GM23248 (cell line): ENCODE measurements at places on chromosomes 2 and 18. TPM values are rescaled to one million over a fixed set of nuclear protein-coding genes. Genes with fewer than 3 reads are reported as not detected.
A peak's percentile ranks its signal among the peaks of the same experiment; 100 is the strongest.

The APLF gene
- polyA plus RNA-seq = 3.2 and 3.6 TPM in 2 replicates

The PELI1 gene
- polyA plus RNA-seq = 2.7 and 2.8 TPM in 2 replicates

The GPR39 gene
- 1.5 and 1.6 TPM in 2 replicates for polyA plus RNA-seq

The MARCO gene
- polyA plus RNA-seq = not detected in 2 replicates

The FEV gene
- polyA plus RNA-seq = not detected in 2 replicates

The MPPE1 gene
- 39.7 and 47.2 TPM in 2 replicates for polyA plus RNA-seq

The CAVIN2 gene
- 5.2 and 6.1 TPM in 2 replicates for polyA plus RNA-seq

The FZD7 gene
- 19.3 and 19.4 TPM in 2 replicates for polyA plus RNA-seq

The TNFRSF11A gene
- polyA plus RNA-seq = 0.09 TPM in 1 of 2 replicates, not detected in the other

The PAPOLG gene
- polyA plus RNA-seq = 6.9 and 8.2 TPM in 2 replicates

The DSC3 gene
- polyA plus RNA-seq = not detected in 2 replicates

DNA sequence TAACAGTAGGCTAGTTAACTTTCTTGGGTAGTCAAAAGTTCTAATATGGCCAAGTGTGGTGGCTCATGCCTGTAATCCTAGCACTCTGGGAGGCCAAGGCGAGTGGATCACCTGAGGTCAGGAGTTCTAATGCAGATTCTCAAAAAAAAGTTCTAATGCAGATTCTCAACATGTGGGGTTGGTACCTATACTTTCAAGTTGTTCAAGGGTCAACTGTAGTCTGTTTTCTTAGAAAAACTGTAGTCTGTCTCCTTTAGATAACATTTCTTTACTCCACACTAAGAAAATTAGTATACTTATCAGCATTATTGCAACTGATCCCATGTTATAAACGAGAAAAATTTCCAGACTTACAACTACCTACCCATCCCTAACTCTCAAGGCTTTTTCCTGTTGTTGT lies 16.6 kb downstream of the INO80D start:
- H3K27me3 ChIP-seq = no peaks in the 10 kb centered on the region
- no peak for DNase-seq
- H3K36me3 ChIP-seq = no peaks in the 10 kb centered on the region
- no peak overlapping the region for H3K27ac ChIP-seq

DNA sequence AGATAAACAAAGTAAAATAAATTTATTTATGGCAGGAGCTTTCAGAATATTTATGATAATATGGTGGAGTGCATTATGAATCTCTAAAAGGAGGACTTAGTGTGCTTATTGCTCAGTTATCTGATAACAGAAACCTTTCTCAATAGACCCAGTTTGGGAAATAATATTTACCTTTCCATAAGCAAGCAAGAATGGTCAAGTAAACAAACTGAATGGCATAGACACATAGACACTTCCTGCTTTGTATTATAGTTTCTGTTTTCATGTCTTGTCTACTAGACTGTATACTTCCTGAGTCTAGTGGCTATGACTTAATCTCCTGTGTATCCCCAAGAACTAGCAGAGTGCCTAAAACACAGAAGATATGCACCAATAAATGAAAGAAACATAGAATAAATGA lies 87.8 kb downstream of the UPP2 start:
- H3K4me1 ChIP-seq = 0 out of 2 replicates have a peak, but pooled peaks cover 5% of the 10 kb centered on the region
- H3K36me3 ChIP-seq = no peaks in the 10 kb centered on the region
- H3K27me3 ChIP-seq = no peaks in the 10 kb centered on the region; the same call in none of the 2 replicates
- no peak overlapping the region for H3K4me3 ChIP-seq
- no peak for DNase-seq

DNA sequence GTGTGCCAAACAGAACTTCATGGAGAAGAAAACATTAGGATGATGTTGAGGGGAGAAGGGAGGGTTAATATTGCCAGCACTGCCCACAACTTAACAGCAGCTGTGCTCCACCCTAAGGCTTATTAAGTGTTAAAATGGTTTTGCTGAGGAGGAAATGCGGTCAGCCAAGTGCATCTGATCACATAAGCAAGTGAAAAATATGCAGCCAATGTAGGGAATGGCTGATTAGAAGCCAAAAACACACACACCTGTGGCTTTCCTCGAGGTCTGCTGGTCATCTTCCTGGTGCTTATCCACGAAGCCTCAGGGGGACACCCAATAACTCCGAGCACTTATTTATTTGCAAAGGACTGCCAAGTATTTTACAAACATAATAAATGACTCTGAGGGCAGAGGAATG lies 66.3 kb upstream of the GPR45 start:
- DNase-seq = no peak
- peaks cover 29% of the 10 kb centered on the region for H3K27me3 ChIP-seq
- no peak overlapping the region for H3K4me3 ChIP-seq
- H3K36me3 ChIP-seq = no peaks in the 10 kb centered on the region
- H3K27ac ChIP-seq = no peak overlapping the region

GRCh38 chr2:63846487-63846886 lies 4.8 kb downstream of the UGP2 start:
- no peak for DNase-seq
- H3K27me3 ChIP-seq = no peaks in the 10 kb centered on the region
- peaks cover 63% of the 10 kb centered on the region for H3K4me1 ChIP-seq
- H3K36me3 ChIP-seq = no peaks in the 10 kb centered on the region
- no peak overlapping the region for H3K4me3 ChIP-seq
- H3K27ac ChIP-seq = no peak overlapping the region

DNA sequence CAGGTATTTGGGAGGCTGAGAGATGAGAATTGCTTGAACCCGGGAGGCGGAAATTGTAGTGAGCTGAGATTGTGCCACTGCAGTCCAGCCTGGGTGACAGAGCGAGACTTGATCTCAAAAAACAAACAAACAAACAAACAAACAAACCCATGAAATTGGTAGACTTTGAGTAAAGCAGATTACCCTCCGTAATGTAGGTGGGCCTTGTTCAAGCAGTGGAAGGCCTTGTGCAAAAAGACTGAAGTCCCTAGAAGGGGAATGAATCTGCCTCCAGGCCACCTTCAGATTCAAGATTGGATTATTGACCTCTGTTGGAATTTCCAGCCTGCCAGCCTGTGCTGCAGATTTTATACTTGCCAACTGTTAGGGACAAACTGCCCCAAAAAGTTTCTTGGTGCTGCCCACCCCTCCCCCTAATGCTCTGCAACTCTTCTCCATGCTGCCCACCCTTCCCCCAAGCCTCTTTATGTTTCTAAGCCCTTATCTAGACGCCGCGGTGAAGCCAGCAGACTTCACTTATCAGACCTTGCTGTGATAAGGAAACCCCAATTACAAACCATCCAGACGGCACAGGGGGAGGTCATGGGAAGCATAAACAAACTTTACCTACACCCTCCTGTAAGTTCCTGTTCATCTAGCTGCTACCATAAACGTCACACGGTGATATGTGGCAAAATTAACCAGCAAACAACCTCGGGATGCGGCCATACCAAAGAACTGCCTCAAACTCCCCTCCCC lies 17.0 kb downstream of the CYP27A1 start:
- H3K36me3 ChIP-seq = no peaks in the 10 kb centered on the region
- no peaks in the 10 kb centered on the region for H3K27me3 ChIP-seq
- H3K4me1 ChIP-seq = no peaks in the 10 kb centered on the region

GRCh38 chr18:22108674-22109073 lies 60.7 kb upstream of the GATA6 start:
- H3K4me3 ChIP-seq = no peak overlapping the region
- peaks cover 12% of the 10 kb centered on the region; the same call in 1 of the 2 replicates for H3K27me3 ChIP-seq
- H3K27ac ChIP-seq = no peak overlapping the region
- no peaks in the 10 kb centered on the region for H3K36me3 ChIP-seq
- no peaks in the 10 kb centered on the region for H3K4me1 ChIP-seq
- DNase-seq = no peak

DNA sequence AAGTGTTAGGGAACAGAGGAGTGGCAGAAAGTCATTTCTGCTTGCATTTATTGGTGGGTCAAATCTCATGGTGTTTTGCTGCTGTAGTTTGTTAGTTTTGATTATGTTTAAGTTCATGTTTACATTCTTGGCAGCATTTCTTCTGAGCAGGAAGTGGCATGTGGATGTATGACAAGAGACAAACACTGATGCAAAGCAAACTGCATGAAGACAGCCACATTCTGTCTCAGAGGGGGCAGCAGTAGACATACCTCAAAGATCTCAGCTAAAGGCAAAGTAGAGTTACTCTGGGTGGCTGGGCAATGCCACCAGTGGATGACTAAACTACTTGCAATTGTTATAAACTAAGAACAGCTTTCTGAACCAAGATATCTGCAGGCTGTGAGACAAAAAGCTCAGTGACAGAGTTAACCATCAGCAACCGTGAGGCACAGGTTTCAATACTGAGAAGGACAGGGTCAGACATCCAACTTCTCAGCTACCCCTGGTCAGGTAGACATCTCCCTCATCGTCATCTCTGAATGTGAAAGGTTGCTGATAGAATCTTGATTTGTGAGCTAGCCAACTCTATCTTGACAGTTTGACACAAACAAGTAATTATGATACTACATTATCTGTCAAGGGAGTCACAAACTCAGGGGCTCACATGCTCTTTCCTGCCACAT lies 16.4 kb downstream of the GALNT3 start:
- no peaks in the 10 kb centered on the region for H3K27me3 ChIP-seq
- DNase-seq = peak; percentile 19

- no peaks in the 10 kb centered on the region for H3K27me3 ChIP-seq
- no peak for DNase-seq
- no peaks in the 10 kb centered on the region for H3K4me1 ChIP-seq
- H3K36me3 ChIP-seq = no peaks in the 10 kb centered on the region
- no peak overlapping the region for H3K27ac ChIP-seq
These were observed 175.9 kb downstream of the SH3RF3 start for GRCh38 chr2:109304731-109305470.

DNA sequence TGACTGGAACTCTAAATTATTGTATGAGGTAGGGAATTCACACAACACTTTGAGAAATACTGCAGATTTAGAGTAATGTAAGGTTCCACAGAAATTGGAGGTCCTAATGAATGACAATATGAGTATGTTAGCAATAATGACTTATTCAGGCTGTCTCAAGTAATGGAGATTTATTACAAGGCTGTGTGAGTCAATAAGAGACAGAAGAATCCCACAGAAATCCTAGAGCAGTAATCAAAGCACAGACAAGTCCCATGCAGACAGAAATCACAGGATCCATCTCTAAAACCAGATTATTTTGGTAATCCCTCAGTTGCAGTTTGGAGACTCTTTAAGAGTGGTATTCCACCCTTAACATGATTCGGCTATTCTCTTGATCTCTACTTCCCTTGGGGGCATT lies 83.6 kb downstream of the FAM161A start:
- H3K4me3 ChIP-seq = no peak overlapping the region
- H3K36me3 ChIP-seq = no peaks in the 10 kb centered on the region
- peak overlapping the region; percentile 80 for H3K27ac ChIP-seq
- no peaks in the 10 kb centered on the region for H3K27me3 ChIP-seq
- DNase-seq = peak; percentile 55

DNA sequence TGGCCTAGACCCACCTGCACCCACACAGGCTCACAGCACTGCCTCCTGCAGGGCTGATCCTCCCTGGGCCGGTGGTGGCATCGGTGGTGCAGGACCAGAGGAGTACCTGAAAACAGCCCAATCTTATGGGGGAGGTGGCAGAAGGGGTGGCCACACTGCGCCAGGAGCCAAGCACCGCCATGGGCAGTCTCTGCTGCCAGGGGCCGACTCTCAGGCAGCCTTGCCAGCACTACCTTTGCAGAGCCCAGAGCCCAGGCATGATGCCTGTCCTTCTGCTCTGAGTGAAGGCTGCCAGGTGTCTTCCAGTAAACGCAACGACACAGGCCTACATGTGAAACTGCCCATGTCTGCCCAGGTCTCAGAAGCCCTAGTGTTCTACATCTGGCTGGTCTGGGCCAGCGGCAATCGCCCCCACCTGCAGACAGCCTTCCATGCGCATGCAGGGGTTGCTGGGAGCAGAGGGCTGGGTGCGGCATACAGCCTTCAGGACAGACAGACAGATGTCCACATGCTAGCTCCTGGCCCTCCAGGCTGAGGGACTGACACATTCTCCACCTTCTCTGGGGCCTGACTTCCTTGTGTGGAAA lies 6.8 kb downstream of the HS6ST1 start:
- DNase-seq = no peak
- no peaks in the 10 kb centered on the region for H3K36me3 ChIP-seq
- no peaks in the 10 kb centered on the region for H3K27me3 ChIP-seq
- H3K4me1 ChIP-seq = peaks cover 9% of the 10 kb centered on the region
- no peak overlapping the region for H3K4me3 ChIP-seq

GRCh38 chr18:37613253-37613565 lies 47.6 kb upstream of the CELF4 start:
- DNase-seq = no peak
- H3K4me3 ChIP-seq = no peak overlapping the region
- no peaks in the 10 kb centered on the region for H3K36me3 ChIP-seq
- no peaks in the 10 kb centered on the region for H3K4me1 ChIP-seq

GRCh38 chr2:70743677-70744076 lies 24.3 kb downstream of the ADD2 start:
- peaks cover 13% of the 10 kb centered on the region for H3K27me3 ChIP-seq
- no peaks in the 10 kb centered on the region for H3K36me3 ChIP-seq
- no peak overlapping the region for H3K27ac ChIP-seq
- no peaks in the 10 kb centered on the region for H3K4me1 ChIP-seq
- DNase-seq = no peak
- no peak overlapping the region for H3K4me3 ChIP-seq

- H3K4me1 ChIP-seq = peaks cover 12% of the 10 kb centered on the region
- peaks cover 8% of the 10 kb centered on the region; the same call in 1 of the 2 replicates for H3K27me3 ChIP-seq
- peak; percentile 80 for DNase-seq
- H3K36me3 ChIP-seq = no peaks in the 10 kb centered on the region
- no peak overlapping the region for H3K27ac ChIP-seq
These were observed 105.4 kb upstream of the LGALSL start for GRCh38 chr2:64348386-64349130.
